Smooth muscle cell of the umbilical artery (primary cell): ENCODE measurements at places on chromosomes 2 and 18. TPM values are rescaled to one million over a fixed set of nuclear protein-coding genes. Genes with fewer than 3 reads are reported as not detected.

Gene KCNE4
- 12.5 and 173 TPM in 2 replicates for total RNA-seq

Gene ANKRD29
- 0.59 and 0.88 TPM in 2 replicates for total RNA-seq

Gene AKAIN1
- not detected in 2 replicates for total RNA-seq

Gene ZSWIM2
- not detected in 2 replicates for total RNA-seq

Gene ASB18
- not detected in 2 replicates for total RNA-seq

Gene FEV
- not detected in 2 replicates for total RNA-seq

Gene MBP
- 7.7 and 8.9 TPM in 2 replicates for total RNA-seq

Gene UPP2
- not detected in 2 replicates for total RNA-seq

Gene RAB17
- 0.59 and 0.60 TPM in 2 replicates for total RNA-seq

Gene SKA1
- 0.59 and 5.7 TPM in 2 replicates for total RNA-seq

Gene CYP27C1
- not detected in 2 replicates for total RNA-seq

Gene CCDC178
- not detected in 2 replicates for total RNA-seq

Gene MARCHF4
- total RNA-seq: 1.5 and 10.8 TPM in 2 replicates

Gene GALM
- 10.9 and 18.7 TPM in 2 replicates for total RNA-seq

Gene PELI1
- 6.5 and 13.6 TPM in 2 replicates for total RNA-seq

Gene MAPK4
- total RNA-seq: not detected in 2 replicates
